A673 (cell line): ENCODE measurements at places on chromosomes 6 and 20.
A peak's percentile ranks its signal among the peaks of the same experiment; 100 is the strongest.

DNA sequence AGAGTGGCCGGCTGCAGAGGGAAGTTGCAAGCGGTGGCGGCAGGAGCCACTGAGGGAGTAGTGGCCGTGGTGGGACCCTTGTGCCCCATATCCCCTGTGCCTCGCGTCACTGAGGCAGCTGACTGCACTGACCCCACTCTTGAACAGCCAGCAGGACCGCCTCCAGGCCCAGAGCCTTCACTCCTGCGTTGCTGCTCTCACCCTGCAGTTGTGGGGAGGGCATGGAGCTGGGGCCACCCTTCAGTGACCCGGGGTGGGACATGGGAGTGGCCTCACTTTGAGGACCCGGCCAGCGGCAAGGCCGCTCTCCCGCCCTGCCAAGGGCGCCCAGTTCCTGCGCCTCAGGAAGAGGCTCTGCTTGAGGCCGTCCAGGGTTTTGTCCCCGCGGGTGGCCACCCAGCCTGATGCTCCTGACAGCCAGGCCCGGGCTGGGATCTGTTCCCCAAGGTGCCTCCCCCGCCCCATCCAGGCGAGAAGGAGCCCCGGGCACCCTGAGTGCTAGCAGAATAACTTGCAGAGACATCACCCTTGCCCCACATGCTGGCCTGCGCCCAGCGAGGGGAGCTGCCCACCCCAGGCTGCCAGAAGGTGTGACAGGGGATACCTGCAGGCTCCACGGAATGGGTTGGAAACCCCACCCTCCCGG lies 44.4 kb downstream of the HLA-DRA start:
- no peak for DNase-seq

DNA sequence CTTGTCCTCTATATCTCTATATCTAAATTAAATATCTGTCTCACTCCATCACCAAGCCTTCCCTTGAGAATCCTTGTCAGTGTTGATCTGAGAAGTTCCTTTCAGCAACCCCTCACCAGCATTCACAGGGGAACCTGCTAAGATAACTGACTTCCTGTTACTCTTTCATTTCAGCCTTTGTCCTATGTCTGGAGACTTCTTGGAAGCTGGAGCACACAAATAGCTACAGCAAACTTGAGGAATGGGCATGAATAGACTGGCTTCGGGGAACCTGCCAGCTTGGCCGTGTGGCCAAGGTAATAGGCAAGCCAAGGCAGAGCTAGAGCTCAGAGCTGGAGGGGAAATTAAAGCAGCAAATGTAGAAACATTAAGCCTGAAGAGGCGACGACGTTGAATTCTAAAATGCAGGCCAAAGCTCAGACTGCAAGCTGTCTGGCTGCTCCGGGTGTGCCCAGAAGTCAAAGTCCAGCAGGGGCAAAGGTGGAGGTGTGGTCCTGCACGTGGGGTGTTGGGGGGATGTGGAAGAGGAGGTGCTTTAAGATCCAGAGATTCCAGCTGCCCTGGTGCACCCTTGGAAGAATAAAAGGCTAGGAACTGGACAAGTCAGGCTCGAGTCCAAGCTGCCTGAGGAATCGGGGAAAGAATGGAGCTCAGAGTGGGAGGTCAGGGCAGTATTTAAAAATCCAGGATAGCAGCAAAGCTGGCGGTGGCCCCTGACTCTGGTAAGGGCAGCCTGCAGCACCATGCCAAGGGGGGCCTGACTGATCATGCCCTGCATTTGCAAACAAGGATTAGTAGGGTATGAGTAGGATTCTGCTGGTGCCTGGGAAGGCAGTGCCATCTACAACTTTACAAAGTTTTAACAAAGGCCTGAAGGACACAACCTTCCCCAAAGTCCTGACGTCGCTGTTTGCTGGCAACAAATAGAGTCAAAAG lies 185.0 kb upstream of the SGK1 start:
- no peak for DNase-seq

DNA sequence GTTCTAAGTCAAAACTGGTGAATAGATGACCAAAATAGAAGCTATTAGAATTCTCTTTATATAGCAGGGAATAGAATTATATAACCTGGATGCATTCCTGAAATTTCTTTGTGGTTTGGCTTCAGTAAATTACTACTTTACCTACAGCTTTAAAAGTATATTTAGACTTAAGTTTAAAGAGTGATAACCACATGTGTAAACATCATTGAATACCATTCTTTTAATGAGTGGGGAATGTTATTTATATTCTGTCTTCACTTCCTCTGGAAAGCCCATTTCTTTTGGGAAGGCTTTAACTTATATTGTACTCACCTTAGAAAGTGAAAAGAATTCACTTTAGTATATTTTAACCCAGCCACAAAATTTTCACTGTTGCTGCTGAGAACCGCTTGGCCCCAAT lies 39.1 kb downstream of the PLEKHG1 start:
- no peak for DNase-seq

DNA sequence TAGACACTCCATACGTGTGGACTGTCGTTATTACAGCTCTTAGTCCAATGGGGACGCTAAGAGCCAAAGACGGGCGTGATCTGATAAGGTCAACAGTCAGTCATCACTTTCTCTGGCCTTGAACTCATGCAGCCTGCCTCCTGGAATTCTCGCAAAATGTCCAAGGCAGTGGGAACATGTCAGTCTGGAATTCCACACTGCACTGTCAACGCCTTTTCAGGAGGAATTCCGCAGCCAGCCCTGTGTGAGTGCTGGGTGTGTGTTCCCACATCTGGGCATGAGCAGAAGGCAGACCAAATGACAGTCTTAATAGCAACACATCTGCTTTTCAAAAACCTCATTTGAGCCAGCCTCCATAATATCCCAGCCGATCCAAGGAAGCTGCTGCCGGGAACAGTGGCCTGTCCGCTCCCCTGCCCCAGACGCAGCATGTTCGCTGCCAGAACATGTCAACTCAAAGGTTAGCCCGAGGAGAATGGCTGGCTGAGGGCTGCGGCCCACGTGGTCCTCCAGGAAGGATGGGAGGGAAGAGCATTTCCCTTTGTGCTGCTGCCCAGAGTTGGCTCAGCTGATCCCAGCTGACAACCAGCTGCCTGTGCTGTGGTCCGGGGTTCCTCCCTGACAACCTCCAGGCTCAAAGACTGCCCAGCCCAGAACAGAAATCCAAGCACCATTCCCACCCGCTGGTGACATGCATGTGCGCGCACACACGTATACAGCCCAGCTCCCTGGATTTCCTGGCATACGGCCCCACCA lies 103.1 kb downstream of the SULF2 start:
- no peak for DNase-seq

DNA sequence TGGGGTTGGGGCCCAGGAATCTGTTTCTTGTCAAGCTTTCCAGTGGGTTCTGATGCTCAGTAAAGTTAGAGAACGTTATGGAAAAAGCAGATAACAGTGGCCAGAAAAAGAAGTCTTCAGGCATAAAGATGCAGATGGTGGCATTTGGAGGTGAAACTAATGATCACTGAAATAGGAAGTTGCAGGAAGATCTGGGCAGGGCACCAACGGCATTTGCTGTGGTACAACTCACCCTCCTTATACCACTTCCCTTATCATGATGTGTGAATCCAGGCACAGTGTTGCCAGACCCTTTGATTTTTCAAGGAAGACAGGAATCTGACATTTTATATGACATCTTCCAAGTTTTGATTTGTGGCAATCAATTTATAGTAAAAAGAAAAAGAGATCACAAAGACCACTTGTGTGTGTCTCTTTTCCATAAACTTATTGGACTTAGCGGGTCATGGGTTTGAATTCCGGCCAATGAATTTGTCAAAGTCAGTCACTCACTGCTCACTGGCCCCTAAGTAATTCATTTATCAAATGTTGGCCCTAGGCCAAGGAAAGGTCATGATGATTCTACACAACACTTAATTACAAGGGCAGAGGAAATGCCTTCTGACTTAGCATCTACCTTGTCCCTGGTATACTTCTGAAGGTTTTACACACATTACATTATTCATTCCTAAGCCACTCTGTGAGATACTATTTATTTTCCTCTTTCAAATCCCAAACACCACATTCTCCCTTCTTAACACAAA lies 37.6 kb downstream of the LAMP5 start:
- peak; percentile 3 for DNase-seq

DNA sequence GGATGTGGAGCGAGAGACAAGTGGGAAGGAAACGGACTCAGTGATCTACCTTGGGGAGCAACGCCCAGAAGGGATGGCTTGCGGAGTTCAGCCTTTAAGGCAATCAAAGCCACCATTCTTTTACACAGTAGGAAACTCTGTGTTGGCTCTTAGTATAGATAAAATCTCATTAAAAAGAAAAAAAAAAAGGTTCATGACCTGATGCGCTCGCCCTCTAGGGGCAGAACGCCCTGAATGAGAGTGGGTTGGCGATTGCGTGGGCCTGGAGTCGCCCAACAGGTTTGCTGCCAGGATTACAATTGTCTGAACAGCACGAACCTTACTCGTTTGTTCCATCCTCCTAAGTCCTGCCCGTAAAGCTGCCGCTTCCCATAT lies 1.2 kb downstream of the TPD52L1 start:
- DNase-seq: peak; percentile 26

DNA sequence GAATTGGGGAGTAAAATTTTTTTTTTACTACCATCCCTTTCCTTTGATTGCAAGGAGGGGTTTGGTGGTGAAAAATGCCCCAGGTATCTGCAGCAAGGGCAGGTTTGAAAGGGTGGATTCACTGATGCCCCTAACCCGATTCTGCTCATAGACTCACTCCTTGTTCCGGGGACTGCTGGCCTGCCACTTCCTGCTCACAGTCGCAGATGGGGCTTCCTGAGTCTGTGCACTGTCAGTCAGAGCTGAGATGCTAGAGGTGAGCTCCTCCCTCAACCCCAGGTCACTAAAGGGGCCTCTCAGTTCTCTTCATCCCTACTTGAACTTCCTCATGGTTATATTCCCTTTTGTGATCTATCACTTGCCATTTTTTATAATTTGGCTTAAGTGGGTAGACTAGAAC lies 357.9 kb downstream of the FARS2 start:
- no peak for DNase-seq

GRCh38 chr20:35021831-35022230 lies 66.2 kb downstream of the MYH7B start:
- no peak for DNase-seq

DNA sequence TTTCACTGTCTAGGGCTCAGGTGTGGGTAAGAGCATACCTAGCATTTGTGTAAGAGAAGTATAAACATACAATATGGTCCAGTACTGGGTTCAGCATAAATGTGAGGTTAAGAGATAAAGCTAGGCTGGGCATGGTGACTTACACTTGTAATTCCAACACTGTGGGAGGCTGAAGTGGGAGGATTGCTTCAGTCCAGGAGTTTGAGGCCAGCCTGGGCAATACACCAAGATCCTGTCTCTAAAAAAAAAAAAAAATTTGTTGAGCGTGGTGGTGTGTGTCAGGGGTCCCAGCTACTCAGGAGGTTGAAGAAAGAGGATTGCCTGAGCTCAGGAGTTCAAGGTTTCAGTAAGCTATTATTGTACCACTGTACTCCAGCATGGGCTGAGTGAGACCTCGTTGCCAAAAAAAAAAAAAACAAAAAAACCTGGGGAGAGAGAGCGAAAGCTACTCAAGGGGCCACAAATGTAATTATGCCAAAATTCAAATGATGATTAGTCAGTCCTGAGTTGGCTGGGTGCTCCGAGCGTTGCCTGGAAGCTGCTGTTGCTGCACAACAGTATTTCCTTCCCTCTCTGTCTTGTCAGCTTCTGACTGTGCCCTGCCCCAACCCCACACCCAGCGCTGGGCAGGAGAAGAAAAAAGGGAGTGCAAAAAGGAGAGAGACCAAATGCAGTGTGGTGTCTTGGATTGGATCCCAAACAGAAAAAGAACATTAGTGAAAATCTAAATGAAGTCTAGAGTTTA lies 24.0 kb downstream of the CMTR1 start:
- no peak for DNase-seq

DNA sequence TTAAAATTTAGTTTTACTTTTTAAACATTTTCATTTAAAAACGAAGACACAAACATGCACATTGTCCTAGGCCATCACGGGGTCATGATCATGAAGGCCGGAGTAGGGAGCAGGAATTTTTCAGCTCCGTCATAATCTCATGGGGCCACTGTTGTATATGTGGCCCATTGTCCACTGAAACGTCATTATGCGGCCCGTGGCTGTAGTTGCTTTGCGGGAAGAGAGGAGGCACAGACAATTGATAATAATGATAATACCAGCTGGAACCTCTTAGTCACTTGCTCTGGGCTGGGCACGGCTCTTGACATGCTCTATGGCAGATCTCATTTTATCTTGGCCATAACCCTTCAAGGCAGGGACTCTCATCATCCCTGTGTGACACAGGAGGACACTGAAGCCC lies 56.5 kb upstream of the FNDC1 start:
- no peak for DNase-seq

DNA sequence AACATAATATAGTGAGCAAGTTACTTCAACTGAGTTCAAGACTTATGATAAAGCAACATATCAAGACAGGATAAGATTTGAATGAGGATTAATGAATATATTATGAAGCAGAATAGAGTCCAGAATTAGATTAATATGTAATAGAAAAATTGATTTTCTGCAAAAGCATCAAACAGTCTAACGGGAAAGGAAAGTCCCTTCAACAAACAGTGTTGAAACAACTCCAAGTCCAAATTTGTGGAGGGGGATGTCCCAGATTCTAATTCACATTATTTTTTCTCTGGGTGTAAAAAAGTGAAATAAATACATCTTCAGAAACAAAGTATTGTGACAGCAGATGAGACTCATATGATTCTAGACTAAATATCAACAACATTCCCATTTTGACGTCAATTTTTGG lies 289.7 kb downstream of the C6orf118 start:
- no peak for DNase-seq

GRCh38 chr6:44704240-44705150 lies 317.0 kb downstream of the CDC5L start:
- DNase-seq: no peak

GRCh38 chr6:8086755-8087306 lies 15.5 kb downstream of the EEF1E1 start:
- DNase-seq: no peak

- DNase-seq: no peak
These were observed 47.1 kb upstream of the TBC1D7 start for GRCh38 chr6:13375360-13375878.
